ENCODE measurements at places on chromosomes 13 and 19.

GRCh38 chr13:43021926-43022670 is 1.3 kb upstream of the DNAJC15 start:
- DNase-seq, result no peak

DNA sequence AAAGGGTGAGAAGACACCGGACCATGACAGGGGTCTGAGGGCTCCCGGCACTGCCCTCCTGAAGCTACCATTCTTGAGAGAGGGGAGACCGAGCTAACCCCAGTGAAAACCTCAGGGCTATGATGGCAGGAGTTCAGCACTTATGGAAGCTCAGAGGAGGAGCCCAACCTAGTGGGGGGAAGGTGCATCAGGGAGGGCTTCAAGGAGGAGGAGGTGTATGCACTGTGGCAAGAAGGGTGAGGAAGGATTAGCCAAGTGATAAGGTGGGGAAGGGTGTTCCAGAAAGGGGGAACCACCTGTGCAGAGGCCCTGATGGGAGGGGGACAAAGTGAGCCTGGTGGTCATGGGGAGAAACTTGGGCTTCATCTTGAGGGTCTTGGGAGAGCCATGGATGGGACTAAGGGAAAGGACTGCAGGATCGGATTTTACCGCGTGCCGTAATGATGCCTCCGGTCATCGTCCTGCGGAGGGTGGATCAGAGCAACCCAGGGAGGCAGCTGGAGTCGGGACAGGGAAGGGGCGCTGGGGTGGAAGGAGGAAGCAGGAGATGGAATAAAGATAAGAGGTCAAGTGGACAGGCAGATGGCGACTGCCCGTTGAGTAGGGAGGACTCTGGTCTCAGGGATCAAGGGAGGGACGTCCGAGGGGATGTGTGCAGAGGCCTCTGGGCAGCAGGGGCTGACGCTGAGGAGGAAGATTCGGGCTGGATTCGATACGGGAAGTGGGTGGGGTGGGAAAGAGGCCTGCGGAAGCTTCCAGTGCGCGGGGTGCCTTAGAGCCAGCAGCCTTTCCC is 13.3 kb upstream of the PSMD8 start:
- no peak for DNase-seq

DNA sequence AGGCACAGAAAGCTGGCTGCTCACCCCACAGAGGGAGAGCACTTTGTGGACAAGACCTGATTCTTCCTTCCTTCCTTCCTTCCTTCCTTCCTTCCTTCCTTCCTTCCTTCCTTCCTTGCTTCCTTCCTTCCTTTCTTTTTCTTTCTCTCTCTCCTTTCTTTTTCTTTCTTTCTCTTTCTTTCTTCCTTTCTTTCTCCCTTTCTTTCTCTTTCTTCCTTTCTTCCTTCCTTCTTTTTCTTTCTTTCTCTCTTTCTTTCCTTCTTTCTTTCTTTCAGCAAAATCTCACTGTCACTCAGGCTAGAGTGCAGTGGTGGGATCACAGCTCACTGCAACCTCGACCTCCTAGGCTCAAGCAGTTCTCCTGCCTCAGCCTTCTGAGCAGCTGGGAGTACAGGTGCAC is 263.9 kb downstream of the UQCRFS1 start:
- no peak for DNase-seq

- no peak for DNase-seq
Observed at GRCh38 chr13:23703246-23703860, 133.1 kb downstream of the TNFRSF19 start.

DNA sequence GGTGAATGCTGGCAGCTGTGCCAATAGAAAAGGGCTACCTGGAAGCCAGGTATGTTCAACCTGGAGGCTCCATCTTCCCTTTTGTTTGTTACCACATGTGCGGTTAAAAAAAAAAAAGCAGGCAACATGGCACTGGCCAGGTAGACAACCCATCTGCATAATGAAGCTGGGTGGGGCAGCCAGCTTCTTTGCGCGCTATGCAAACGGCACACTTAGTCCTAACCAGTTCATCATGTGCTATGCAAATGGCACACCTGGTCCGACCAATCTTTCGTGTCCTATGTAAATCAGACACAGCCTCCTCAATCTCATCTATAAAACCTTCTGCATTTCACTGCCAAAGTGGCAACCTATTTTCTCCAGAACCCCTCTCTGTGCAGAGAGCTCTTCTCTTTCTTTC is 11.3 kb upstream of the IGSF23 start:
- no peak for DNase-seq

DNA sequence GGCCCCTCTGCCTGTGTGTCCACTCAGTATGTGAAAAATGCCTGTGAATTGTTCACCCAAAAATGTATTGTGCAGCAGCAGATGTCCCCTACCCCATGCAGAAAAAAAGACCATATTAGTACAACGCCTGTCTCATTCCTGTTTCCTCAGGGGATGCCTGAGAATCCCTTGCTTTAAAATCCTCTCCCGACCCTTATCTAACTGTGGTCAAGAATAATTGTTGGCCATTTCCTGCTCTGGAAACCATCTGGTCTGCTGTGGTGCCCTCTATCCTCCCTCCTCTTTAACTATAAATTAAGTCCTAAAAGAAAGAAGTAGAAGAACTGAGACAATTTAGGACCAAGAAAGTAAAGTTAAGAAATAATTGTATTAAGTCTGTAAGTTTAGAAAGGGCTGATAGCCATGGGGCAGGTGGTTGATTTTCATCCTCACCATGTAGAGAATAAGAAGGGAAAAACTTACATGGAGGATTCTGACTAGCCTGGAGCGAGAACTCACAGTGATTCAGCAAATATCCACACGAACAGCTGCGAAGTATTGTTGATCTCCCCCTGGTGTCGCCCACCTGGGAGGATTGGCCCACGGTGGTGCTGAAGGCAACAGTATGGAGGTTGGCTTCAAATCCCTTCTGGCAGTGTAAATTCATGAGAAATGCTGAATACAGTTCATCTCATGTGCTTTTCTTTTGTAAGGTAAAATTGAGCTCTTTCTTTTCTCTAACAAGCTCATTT is 85.6 kb downstream of the COL4A2 start:
- DNase-seq, result no peak

- DNase-seq, result peak; percentile 57
Observed at GRCh38 chr19:17539238-17540117, 16.0 kb upstream of the COLGALT1 start.

GRCh38 chr19:44879309-44880065 is 11.6 kb upstream of the TOMM40 start:
- DNase-seq, result no peak

- DNase-seq, result no peak
Observed at GRCh38 chr13:51993713-51994112, 17.5 kb downstream of the ATP7B start.

- DNase-seq, result no peak
Observed at GRCh38 chr19:53521373-53522202, 16.4 kb upstream of the ZNF331 start.

GRCh38 chr13:60379837-60380565 is 17.0 kb upstream of the TDRD3 start:
- DNase-seq, result no peak

- DNase-seq, result no peak
Observed at GRCh38 chr13:67139551-67139950, 90.6 kb downstream of the PCDH9 start.

GRCh38 chr13:103174966-103175365 is 108.7 kb upstream of the SLC10A2 start:
- DNase-seq, result no peak

- no peak for DNase-seq
Observed at GRCh38 chr13:104694397-104694796, 1628.2 kb upstream of the SLC10A2 start.

DNA sequence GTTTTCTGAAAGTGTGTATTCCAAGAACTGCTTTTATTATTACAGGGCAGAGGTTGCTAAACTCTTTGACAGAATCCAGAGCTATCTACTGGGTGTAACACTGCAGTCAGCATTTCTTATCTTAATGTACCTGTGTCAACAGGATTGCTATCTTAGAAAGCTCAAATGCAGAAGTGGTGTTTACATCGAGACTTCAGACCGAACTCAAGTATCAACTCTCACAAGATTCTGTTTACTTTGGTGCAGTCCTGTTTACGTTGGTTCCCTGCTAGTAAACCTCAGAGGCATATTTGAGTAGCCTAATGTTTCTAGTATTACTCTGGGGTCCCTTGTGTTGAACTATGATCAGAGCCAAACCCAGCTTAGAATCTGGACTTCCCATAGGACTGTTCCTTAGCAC is 20.5 kb downstream of the SLC15A1 start:
- no peak for DNase-seq

DNA sequence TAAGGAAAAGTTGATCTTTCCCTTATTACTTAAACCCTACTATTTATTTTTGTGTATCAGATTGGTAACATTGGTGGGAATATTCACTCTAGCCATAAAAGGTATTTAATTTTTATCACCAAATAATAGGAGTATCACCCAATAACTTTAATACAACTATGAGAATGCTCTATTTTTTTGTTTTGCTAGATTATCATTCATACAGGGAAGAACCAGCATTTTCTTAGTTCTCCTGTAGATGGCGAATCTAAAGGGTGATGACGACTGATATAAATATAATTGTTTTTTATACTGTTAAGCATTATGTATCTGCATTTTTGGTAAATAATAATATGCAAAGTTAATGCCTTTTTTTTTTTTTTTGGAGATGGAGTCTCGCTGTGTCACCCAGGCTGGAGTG is 7.9 kb upstream of the FRY start:
- no peak for DNase-seq

- DNase-seq, result no peak
Observed at GRCh38 chr13:95239283-95239682, 62.0 kb downstream of the ABCC4 start.

DNA sequence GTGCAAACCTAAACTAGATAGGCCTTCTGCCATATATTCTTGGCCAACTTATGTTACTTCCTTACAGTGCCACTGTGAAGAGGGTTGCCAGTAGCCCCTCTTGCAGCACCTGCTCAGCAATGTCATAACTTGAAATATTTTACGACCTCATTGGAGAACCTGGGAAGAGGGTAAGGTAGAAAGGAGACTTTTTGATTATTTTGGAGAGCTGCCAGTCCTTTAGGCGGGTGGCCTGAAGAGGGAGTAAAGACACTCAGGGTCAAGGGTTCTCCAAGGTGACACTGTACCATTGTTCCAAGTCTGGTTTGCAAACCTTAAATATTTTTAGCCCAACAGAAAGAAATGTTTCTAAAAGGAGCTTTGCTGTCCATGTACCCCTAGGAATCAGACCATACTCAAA is 118.3 kb downstream of the FLT1 start:
- DNase-seq, result no peak

- no peak for DNase-seq
Observed at GRCh38 chr13:87675851-87676250, 4.7 kb downstream of the SLITRK5 start.

DNA sequence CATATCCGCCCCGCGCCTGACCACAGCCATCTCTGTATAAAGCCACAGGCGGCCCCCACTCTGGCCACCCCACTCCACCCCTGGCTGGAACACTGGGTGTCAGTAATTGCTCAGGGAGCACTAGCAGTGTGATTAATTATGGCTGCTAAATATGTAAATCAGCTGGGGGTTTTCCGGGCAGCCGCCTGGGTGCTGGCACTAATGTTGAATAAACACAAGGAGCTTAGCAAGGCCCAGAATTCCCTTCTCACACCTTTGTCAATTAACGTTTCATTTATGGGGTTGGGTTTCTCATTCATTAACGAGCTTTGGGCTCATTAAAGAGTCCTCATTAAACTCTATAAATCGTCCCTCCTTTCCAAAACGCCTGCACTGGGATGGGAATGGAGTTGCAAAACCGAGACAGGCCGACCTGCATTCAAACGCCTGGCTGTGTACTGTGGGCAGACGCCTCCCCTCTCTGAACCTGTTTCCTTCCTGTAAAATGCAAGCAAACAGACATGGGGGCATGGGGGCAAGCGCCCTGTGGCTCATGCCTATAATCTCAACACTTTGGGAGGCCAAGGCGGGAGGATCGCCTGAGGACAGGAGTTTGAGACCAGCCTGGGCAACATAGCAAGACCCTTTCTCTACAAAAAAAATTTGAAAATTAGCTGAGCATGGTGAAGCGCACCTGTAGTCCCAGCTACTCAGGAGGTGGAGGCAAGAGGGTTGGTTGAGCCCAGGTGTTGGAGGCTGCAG is 17.7 kb upstream of the OLFM2 start:
- no peak for DNase-seq

DNA sequence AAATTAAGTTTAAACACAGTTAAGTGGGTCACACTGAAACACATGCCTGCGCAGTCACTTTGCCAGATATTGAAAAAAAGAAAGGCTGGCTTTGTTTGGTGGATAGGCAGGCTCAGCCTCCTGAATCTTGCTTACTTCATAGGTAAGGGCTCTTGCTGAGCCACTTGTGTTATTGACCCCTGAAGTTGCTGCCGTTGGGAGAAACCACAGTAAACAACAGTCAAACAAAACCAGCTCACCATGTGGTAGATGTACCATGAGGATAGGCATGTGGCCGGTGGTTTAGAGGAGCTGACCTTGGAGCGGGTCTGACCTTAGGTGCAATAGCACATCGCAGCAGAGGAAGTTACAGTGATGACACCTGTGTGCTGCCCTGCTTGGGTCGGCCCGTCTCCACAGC is 52.2 kb downstream of the SPATA13 start:
- no peak for DNase-seq

DNA sequence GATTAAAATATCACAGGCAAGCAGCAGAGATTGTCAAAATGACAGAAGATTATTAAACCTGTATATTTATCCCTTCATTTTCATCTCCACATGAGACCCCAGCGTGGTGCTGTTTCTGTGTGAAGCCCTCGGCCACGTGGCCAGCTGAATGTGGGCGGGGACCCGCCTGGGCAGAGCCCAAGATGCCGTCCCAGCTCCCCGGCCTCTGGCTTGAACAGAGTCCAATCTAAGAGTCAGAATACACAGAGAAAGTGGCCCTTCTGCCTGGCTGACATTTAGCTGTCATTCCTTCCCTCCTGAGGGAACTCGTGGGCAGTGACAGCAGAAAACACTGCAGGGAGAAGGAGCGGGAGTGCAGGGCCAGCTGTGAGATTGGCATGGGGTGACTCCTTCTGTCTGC is 34.9 kb upstream of the UQCRFS1 start:
- no peak for DNase-seq

- no peak for DNase-seq
Observed at GRCh38 chr13:83184819-83185218, 697.5 kb downstream of the SLITRK1 start.

- no peak for DNase-seq
Observed at GRCh38 chr19:56403261-56403660, 871 bp upstream of the ZNF583 start.

- DNase-seq, result no peak
Observed at GRCh38 chr19:32566246-32566830, 14.7 kb upstream of the PDCD5 start.

- DNase-seq, result no peak
Observed at GRCh38 chr13:43389573-43389972, 366.2 kb downstream of the DNAJC15 start.

- no peak for DNase-seq
Observed at GRCh38 chr13:30388406-30389283, 33.6 kb upstream of the UBE2L5 start.

- peak; percentile 79 for DNase-seq
Observed at GRCh38 chr19:38173291-38174041, 50.6 kb downstream of the DPF1 start.

- DNase-seq, result no peak
Observed at GRCh38 chr13:112056284-112056727, 10.6 kb upstream of the SOX1 start.

GRCh38 chr13:113557013-113557412 is 27.5 kb upstream of the TFDP1 start:
- DNase-seq, result no peak

GRCh38 chr19:49271080-49271753 is 53.8 kb downstream of the SLC6A16 start:
- no peak for DNase-seq

- DNase-seq, result no peak
Observed at GRCh38 chr13:107421028-107421427, 794.3 kb downstream of the LIG4 start.

- DNase-seq, result peak; percentile 85
Observed at GRCh38 chr19:47776568-47776967, 1.9 kb upstream of the SELENOW start.

GRCh38 chr19:3503036-3503572 is 2.6 kb upstream of the DOHH start:
- no peak for DNase-seq
